Effector memory CD4-positive, alpha-beta T cell (primary cell): ENCODE measurements at places on chromosomes 1 and 21.
A peak's percentile ranks its signal among the peaks of the same experiment; 100 is the strongest.

GRCh38 chr21:41373253-41373652 is 11.4 kb downstream of the MX2 start:
- DNase-seq: no peak

- no peak for DNase-seq
Observed at GRCh38 chr1:29933067-29933466, 696.7 kb downstream of the PTPRU start.

DNA sequence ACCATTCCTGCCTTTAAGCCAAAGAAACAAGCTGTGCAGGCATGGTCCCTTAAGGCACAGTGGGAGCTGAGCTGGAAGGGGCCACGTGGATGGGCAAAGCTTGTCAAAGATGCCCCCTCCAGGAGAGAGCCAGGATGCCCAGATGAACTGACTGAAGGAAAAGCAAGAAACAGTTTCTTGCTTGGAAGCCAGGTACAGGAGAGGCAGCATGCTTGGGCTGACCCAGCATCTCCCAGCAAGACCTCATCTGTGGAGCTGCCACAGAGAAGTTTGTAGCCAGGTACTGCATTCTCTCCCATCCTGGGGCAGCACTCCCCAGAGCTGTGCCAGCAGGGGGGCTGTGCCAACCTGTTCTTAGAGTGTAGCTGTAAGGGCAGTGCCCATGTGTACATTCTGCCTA is 1.3 kb upstream of the SLC50A1 start:
- no peak for DNase-seq

DNA sequence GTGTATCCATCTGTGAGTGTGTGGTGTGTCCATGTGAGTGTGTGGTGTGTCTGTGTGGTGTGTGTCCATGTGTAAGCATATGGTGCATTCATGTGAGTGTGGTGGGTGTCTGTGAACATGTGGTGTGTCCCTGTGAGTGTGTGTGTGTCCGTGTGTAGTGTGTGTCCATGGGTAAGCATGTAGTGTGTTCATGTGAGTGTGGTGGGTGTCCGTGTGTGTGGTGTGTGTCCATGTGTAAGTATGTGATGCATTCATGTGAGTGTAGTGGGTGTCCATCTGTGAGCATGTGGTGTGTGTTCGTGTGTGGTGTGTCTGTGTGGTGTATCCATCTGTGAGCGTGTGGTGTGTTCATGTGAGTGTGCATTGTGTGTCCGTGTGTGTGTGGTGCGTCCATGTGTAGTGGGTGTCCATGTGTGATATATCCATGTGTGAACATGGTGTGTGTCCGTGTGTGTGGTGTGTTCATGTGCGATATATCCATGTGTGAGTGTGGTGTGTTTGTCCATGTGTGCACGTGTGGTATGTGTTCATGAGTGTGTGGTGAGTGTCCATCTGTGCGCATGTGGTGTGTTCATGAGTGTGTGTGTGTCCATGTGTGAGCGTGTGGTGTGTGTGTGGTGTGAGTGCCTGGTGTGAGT is 12.3 kb downstream of the SLC19A1 start:
- DNase-seq: no peak

GRCh38 chr1:60573726-60574409 is 500.3 kb upstream of the C1orf87 start:
- no peak for DNase-seq

GRCh38 chr1:32798679-32799416 is 18.3 kb downstream of the YARS1 start:
- no peak for DNase-seq

DNA sequence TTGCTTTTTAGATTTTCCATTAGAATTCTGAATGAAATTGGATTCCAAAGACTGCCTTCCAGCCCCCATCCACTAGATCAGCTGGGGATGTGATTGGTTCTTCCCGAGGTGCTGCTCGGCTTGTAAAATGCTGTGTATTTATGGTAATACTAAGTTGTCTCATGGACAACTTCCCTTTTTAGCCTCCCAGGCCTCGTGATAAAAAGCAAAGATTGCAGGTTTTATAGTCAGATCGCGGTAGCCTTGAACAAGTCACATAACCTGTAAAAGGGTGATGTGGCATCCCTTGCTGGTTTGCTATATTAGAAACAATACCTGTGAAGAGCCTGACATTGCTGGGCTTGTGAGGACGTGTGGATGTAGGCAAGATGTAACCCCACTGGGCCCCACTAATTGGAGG is 10.4 kb downstream of the MUL1 start:
- no peak for DNase-seq

DNA sequence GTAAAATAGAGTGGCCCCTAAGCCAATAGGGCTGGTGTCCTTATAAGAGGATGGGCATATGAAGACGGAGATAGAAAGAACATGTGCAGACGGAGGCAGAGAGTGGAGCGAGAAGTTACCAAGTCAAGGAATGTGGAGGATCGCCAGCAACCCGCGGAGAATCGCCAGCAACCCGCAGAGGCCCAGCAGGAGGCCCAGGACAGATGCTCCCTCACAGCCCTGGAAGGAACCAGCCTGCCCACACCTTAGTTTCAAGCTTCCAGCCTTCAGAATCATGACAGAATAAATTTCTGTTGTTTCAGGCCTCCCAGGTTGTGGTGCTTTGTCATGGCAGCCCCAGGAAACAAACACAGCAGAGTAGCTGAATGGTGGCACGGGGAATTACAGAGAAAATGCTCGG is 9.6 kb downstream of the CLDN14 start:
- DNase-seq: no peak

GRCh38 chr1:43963006-43963405 is 6.8 kb upstream of the DPH2 start:
- DNase-seq: no peak

GRCh38 chr1:237211031-237211430 is 169.0 kb downstream of the RYR2 start:
- no peak for DNase-seq

- DNase-seq: no peak
Observed at GRCh38 chr1:44684525-44684924, 10.0 kb downstream of the ARMH1 start.

GRCh38 chr1:49225464-49225863 is 448.8 kb upstream of the BEND5 start:
- no peak for DNase-seq

- DNase-seq: peak; percentile 56
Observed at GRCh38 chr1:38046884-38047602, 450 bp upstream of the POU3F1 start.

- DNase-seq: no peak
Observed at GRCh38 chr1:180160357-180160756, 5.7 kb downstream of the QSOX1 start.

DNA sequence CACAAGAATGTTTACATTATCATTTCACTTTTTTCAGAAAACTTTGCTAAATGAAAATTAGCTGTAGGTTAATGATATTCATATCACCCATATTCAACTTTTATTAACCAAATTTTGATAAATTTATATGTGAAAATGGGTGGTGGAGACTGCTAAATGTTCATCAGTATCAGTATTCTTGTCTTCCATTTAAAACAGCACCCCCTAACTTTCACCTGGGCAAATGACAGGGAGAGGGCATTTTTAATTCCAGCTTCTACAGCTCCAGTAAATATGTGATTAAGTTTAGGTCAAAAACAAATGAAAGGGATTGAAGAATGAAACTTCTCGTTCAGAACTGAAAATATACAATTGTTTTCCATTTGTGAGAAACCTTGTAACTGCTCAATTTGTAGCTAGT is 722.2 kb downstream of the KCNT2 start:
- DNase-seq: no peak

DNA sequence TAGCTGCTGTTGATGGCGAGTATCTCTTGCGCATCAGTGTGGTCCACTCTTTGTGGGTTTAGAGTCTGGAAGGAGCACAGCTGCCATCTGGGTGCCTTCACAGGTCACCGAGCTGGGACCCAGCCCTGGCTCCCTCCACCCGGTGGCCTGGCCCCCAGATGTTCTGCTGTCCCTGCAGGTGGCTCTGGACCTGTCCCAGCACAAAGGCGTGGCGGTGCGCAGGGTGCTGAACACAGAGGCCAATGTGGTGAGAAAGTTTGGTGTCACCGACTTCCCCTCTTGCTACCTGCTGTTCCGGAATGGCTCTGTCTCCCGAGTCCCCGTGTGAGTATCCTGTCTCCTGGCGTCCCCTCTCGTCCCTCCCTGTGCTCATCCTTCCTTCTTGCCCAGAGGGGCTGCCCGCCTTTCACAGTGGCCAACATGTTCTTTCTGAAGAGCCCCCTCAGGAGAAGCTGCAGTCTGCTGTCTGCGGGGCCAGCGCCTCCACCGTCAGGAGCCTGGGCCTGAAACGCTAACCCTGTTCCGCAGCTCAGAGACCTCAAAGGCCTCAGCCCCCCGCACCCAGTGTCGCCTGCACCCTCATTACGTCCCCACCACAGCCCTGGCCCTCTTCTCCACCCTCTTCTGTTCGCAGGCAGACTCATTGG is 27.4 kb downstream of the QSOX1 start:
- no peak for DNase-seq

DNA sequence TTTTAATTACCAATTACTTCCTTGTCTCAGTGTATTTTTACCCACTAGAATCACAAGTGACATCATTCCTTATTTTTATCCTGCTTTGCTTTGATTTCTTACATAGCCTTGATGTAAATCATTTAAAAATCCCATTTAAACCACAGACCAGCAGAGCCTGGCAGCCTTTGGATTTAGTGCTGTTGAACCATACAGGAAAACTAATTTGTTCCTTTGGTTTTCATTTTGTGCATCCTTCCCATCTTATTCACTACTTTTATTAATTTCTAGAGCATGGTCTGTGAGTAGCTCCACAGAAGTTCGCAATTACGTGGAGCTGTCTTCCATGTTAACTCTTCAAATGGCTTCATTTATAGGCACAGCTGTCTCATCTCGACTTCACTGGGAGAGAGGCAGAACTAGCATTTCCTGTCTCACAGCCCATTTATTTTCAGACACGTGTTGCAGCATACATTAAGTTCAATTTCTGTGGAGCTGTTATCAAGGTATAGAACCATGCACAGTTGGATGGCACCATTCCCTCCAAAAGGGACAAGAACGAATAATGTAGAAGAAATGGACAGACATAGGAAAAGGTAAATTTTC is 235.3 kb downstream of the MRPL39 start:
- DNase-seq: no peak

GRCh38 chr1:57866998-57867397 is 443.1 kb upstream of the DAB1 start:
- DNase-seq: no peak

DNA sequence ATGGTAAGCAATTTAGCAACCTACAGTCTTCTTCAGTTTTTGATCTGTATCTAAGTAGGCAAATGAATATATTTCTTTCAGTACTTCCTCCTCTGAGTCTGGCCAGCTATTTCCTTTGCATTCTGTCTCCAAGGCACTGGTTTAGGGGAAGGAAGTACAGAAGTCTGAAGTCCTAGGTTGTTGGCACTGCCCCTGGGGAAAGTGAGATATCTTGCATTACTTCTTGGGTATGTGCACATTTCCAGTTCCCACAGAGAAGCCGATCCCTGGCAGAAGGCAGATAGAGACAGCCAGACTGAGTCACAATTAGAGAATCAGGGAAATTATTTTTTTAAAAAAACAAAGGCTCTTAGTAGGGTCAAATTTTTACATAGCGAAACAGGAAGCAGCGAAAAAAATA is 98.8 kb downstream of the RASAL2 start:
- DNase-seq: no peak

DNA sequence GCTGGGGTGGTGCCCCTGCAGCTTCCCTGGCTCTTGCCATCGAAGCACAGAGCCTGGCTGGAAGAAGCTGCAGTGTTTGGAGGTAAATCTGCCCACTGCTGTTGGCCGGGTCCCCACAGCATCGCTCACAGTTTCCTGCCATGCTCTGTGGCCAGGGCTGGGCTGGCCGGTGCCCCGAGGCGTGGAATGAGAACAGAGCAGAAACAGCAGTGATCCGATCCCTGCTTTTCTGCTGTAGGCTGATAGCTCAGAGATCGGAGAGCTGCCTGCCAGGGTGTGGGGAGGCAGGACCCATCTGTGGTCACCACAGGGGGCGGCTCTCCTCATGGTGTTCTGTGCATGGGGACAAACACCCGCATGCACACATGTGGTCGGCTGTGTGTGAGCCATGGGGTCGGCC is 11.5 kb downstream of the SLC45A1 start:
- no peak for DNase-seq

- no peak for DNase-seq
Observed at GRCh38 chr1:163906283-163906682, 584.5 kb downstream of the NUF2 start.

DNA sequence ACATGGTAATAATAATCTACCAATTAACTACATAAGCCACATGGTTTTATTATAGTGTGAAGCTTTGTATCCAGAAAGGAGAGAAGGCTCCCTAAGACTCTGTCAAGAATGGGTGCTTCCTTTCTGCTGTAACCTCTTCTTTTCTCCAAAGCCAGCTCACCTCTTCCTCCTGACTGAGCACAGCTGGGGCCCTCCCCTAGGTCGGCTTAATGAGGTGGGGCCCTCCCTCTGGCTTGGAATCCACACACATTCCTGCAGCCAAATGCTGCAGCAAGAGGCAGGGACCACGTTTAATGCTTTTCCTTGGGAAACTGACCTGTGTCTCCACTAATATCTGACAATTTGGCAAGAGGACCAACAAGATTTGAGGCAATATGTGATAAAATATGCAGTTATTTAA is 94.8 kb downstream of the DSCAM start:
- no peak for DNase-seq

DNA sequence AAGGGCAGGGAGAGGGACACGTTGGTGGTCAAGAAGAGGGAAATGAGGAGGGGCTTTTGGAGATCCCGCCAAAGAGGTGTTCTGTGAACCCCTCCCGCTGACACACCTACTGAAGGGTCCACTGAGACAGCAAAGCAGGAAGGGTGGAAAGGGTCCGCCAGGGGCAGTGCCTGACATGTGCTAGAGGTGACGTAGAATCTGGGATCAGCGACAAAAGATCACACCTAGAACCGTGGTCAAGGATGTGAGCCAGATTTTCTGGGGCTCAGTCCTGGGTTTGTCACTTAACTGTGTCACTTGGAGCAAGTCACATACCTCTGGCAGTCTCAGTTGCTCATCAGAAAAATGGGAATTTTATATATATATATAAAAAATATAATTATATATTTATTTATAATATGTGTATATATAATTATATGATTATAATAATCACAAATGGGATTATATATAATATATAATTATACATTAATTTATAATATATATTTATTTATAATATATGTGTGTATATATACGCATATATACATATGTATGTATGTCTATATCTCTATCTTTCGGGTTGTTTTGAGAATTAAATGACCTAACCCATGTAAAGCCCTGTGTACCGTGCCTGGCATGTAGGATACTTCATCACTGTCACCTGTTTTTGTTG is 35.0 kb upstream of the ATP5PO start:
- DNase-seq: no peak
